Tongue (tissue), 3 donors: ENCODE measurements at places on chromosomes 3 and 15.

DNA sequence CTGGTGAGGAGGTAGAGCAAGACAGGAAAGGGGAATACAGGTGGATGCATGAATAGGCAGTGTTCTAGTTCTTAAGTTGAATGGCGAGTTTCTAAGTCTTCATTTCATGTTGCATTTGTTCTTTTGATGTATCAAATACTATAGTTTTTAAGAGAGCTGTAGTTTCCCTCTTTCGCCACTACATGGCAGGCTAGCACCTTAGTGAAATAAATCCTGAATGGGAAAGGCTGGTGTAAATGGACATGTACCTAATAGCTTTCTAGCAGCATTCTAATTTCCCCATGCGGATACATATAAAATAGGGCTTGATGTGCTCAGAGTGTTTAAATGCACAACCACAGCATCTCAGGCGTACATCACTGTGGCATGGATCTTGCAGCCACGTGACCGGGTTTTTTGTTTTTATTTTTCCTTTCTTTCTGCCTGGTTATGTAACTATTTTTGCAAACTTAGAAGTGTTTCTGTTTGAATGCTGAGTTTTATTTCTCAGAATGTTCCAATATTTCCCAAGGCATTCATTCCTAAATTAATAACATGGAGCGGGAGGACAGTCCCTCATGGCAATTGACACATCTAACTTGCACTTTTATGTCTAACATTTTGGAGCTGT, 23.5 kb upstream of the CLN6 start:
- DNase-seq: peak; percentile 87

- no peak for DNase-seq
Observed at GRCh38 chr3:79233431-79234060, 534.3 kb downstream of the ROBO1 start.

GRCh38 chr3:131795390-131796090, 239.3 kb downstream of the CPNE4 start:
- DNase-seq: no peak

DNA sequence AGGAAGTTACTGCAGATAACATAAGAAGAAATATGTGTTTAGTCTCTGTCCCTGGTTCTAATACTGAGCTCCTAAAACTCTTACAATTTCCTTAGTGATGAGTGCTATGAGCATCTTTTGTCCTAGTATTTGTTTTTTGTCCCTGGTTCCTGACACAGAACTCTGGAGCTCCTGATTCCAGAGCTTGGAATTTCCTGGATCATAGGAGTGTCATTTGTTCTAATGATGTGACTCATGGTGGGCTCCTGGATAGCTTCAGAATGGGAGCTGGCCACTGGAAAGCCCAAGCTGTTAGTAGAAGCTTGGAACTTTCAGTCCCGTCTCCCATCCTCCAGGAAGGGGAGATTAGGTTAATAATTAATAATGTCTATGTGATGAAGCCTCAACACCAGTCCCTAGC, 98.2 kb downstream of the CNTN6 start:
- no peak for DNase-seq

GRCh38 chr3:42683875-42684598, 1.3 kb upstream of the KLHL40 start:
- peak; percentile 87 for DNase-seq

- DNase-seq: no peak
Observed at GRCh38 chr3:171755656-171756055, 54.6 kb downstream of the PLD1 start.

DNA sequence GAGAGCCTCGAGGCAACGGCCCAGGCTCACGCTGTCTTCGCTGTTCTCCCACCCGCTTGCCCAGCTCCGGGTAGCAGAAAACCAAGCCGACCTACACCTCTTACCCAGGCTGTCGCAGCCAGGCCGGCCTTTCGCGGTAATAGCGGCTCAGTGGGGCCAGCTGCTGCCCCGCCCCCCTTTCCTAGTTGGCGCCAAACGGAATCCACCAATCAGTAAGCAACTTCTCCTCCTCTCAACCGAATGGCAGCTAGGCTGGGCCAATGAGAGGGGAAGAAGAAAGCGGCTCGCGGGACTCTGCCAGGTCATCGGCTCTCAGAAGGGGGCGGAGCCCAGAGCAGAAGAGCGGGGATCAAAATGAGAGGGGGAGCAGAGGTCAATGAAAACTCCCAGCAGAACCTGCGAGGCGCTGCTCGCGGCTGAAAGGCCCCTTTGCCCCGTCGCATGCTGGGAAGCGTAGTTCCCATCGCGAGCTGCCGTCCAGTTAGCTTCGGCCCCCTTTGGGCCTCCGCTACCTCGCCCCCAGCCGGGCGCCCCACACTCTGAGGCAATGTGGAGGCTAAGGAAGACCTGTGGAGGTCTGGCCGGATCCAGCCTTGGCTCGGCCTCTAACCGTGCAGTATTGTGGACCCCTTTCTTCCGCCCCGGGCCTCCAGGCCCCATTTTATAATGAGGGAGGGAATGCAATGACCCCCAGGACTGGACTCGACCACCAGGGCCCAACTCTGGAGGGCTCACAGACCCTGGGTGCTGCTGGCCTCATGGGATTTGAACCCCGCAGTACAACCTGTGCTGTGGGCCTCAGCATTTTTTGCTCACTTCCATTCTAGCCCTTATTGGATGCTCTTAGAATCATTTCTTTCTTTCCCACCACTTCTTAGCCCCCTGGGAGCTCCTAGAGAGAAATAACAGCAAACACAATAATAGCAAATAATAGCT, at the start of gene CDC25A:
CDC25A (minus strand) TSS at position 152 of the 936 bp plus-strand sequence. CDS start 470 bp downstream, outside the sequence.
- peak; percentile 100 for DNase-seq

- no peak for DNase-seq
Observed at GRCh38 chr15:52113708-52114107, 1.1 kb upstream of the BCL2L10 start.

DNA sequence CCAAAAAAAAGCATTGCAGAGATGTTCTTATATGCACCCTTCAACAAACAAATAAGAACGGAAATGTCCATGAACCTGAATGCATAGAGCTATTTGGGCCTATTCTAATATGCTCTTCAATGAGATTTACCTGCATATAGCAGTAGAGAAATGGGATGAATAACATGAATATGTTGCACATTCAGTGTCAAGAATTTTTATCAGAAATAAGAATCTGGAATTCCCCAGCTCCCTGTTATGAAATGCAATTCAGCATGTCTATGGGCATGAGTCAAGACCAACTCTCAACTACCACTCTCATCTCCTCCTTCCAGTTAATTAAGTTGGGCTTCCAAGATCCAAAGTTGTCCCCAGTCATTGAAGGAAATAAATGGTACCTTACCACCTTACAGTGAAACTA, 133.7 kb upstream of the ALCAM start:
- DNase-seq: no peak

DNA sequence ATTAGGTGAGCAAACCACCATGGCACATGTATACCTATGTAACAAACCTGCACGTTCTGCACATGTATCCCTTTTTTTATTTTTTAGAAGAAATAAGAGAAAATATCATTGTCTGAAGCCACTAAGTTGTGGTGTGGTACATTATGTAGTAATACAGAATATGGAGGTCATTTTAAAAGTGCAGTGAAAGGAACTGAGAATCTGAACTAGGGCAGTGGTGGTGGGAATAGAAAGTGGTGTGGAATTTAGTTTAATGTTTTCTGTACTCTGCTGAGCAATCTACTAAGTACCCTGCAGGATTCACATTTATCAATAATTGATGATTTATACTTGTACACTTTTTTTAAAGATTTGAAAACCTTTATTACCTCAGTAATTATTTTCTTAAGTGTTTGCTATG, 283.5 kb downstream of the CHL1 start:
- no peak for DNase-seq

GRCh38 chr3:120172070-120172469, 77.8 kb upstream of the GSK3B start:
- DNase-seq: no peak

GRCh38 chr3:189771842-189772450, 140.8 kb downstream of the TP63 start:
- DNase-seq: no peak

GRCh38 chr15:70589221-70589620, 174.1 kb downstream of the UACA start:
- no peak for DNase-seq

GRCh38 chr15:39139431-39140059, 441.3 kb upstream of the THBS1 start:
- no peak for DNase-seq

DNA sequence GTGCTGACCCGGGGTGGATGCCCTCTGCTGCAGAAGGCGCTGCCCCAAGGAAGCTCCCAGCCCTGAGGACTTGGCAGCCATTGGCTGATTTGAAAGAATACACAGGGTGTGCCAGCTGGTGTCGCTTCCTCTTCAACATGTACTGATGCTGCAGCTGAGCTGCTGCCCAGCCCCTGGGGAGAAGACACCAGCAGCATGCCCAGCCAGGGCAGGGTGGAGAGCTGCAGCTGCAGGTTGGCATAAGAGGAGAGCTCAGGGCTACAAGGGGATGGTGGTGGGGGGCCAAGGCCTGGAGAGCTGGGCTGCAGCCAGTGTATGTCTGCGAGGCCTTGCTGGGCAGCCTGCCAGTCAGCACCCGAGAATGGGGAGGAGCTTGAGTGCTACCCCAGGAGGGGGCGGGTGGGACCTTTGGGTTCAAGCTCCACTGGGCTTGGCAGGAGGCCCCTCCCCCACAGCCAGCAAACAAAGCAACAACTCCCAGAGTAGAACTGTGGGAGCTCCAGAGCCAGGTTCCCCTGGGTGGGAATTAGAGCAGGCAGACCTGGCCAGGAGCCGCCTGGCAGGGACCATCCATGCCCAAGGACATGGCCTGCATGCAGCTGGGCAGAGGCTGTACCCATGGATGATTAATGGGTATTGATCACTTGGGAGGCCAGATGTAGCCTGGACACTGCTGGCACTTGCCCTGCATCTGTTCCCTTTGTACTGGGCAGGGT, 9.2 kb upstream of the SEMA4B start:
- DNase-seq: peak; percentile 92

- DNase-seq: no peak
Observed at GRCh38 chr3:126969586-126969985, 13.3 kb upstream of the PLXNA1 start.

GRCh38 chr3:122245513-122246174, 62.2 kb downstream of the CASR start:
- no peak for DNase-seq

- no peak for DNase-seq
Observed at GRCh38 chr15:99481951-99482230, 83.9 kb upstream of the MEF2A start.

- no peak for DNase-seq
Observed at GRCh38 chr3:42605546-42606173, 5.2 kb downstream of the NKTR start.

DNA sequence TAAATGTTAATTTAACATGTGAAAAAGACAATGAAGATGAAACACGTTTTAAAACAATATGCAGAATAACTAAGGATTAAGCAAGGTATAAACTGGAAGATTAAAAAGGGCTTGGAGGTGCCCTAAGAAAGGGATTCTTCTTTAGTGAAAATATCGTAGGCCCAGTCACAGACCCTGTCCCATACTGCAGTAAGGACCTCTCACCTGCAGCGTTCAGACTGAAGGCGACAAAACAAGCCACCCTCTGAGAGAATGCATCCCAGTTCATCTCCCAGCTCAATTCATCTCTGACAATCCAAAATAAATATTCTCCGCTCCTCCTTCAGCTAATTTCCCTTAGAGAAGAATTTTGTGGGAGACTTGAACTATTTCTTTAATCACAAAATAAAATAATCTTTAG, 102.3 kb upstream of the ARL6 start:
- no peak for DNase-seq

DNA sequence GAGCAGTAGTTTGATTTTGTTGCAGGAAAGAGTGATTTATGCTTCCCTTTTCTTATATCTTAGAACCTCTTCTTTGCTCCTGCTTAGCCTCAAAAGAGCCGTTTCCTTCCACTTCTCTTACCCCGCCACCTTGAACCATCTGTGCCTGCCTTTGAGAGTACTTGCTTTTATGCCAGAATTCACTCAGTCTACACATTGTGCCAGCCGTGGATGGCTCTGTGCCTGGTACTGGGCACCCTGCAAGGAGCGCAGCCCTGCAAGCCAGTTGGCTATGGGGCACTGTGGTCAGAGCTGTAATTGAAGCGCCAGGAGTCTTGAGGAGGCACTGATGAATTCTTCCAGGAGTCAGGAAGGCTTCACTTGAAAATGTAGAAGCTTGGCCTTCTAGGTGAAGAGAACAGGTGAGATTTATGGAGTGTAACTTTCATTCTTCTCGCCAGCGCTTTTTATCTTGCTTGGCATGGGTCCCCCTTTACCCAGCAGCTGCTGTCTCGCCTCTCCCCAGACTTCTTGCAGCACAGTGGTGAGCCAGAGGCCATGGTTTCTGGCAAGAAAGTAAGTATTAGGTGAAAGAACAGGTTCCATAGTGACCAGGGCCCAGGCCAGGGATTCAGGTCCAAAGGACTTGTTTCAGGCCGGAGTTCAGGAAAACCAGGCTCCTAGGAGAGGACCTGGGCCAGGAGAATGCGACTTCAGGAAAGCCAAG, 4.9 kb downstream of the TMED3 start:
- no peak for DNase-seq

- DNase-seq: no peak
Observed at GRCh38 chr3:28228623-28229022, 12.8 kb upstream of the CMC1 start.

DNA sequence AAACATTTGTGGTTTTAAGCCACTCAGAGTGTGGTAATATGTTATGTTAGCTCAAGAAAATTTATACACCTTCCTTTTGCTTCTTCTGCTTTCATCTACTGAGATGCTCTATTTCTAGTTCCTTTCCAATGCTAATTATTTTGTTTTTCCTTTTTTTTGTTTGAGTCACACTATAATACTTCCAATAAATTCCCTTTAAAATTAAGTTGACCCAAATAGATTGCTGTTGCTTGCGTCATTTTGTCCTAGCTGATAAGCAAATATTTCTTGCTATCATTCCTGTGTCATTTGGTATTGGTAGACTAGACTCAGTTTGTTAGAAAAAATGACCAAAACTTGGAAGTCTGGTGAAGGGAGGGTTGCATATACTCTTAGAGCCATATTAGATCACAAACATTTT, 437.0 kb upstream of the CNTN6 start:
- no peak for DNase-seq

GRCh38 chr3:151224268-151224866, 21.4 kb upstream of the GPR171 start:
- no peak for DNase-seq

DNA sequence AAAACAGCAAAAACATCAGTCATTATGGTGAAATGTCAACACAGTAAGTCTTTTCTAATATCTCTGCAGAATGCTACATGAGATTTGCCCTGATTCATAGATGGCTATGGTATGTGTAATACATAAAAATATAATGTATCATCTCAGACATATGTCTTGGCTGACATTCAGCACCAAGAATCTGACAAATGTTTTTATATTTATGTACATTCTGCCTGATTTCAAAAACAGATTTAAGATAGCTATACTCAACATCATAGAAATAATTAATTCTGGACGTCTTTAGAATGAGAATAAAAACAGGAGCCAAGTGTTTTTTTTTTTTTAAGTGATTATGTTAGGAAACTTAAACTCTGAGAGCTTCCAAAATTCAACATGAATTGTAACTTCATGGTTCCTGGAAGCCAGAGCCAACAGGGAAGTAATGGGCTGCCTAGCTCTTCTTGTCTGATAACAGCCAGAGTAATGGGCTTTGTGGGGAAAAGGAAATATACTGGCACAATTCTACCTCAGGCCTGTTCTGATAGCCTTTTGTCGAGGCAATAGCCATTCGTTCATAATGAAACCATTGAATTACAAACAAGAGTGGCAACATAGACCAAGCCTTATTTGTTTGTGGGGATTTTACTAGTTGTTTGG, 184.4 kb downstream of the VGLL4 start:
- peak; percentile 54 for DNase-seq
